ENCODE measurements at places on chromosomes 4 and X.

GRCh38 chrX:152177052-152177451, 38.7 kb upstream of the MAGEA10 start:
- DNase-seq = no peak

DNA sequence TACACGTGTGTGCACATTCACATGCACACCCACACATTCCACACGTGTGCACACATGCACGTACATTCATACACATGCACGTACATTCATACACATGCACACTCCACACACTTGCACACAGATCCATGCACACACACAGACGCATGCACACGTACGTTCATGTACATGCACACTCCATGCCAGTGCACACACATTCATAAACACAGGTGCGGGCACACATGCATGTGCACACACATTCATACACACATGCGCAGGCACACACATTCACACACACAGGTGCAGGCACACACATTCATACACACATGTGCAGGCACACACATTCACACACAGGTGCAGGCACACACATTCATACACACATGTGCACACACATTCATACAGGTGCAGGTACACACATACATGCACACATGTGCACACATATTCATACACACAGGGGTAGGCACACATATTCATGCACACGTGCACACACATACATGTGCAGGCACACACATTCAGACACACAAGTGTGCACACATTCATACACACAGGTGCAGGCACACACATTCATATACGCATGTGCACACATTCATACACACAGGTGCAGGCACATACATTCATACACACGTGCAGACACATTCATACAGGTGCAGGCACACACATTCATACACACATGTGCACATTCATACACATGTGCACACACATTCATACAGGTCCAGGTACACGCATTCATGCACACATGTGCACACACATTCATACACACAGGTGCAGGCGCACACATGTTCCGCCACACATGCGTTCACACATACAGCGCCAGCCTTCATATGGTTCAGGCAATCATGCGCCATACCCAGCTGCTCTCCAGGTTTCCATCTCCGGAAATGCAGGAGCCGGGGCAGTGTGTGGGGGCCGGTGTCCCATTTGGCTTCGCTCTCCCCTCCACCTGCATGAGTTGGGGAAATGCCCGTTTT, 124.8 kb downstream of the HMX1 start:
- DNase-seq = no peak

DNA sequence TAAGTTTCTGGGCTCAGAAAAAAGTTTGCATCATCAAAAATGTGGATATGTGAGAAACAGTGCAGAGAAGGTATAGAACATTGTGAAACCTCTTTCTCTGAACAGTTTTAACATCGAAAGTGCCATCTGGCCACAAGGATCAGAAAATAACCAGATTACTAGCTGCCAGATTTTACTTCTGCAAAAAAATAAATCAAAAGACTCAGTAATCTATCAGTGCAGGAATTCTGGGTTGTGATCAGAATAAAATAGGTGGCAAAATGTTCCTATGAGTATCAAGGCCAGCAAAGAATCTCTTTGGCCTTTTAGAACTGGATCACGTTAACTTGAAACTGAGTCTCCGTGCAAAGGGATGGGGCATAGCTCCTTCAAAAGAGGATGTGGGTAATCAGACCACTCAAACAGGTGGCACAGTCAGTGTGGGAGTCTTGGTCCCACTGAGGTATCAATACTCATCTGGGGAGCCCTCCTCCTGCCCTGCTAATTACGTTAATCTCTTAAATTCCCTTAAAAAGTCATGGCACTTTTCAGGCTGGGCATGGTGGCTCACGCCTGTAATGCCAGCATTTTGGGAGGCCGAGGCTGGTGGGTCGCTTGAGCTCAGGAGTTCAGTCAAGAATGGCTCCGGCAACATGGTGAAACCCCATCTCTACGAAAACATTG, 26.7 kb upstream of the RBM47 start:
- peak; percentile 32 for DNase-seq

- no peak for DNase-seq
These were observed 30.7 kb downstream of the SPARCL1 start for GRCh38 chr4:87498446-87498900.

GRCh38 chrX:136227948-136228838, 23.0 kb downstream of the MAP7D3 start:
- no peak for DNase-seq

- DNase-seq = no peak
These were observed 170.8 kb upstream of the GATB start for GRCh38 chr4:151931563-151931962.

- no peak for DNase-seq
These were observed 45.0 kb downstream of the APBB2 start for GRCh38 chr4:41169256-41169800.

GRCh38 chr4:113444386-113444785, 317.2 kb downstream of the CAMK2D start:
- no peak for DNase-seq

- DNase-seq = no peak
These were observed 65.3 kb upstream of the FAM120C start for GRCh38 chrX:54248309-54248708.

DNA sequence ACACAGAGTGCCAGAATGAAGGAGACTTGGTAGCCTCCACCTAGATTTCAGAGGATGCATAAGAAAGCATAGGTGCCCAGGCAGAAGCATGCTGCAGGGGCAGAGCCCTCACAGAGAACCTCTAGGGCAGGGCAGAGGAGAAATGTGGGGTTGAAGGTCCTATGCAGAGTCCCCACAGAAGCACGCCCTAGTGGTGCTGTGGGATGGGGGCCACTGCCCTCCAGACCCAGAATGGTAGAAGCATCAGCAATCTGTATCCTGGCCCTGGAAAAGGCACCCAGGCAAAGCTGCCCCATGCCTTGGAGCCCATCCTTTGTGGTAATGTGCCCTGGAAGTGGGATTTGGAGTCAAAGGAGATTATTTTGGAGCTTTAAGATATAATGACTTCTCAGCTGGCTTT, 992.9 kb upstream of the PABPC4L start:
- no peak for DNase-seq

DNA sequence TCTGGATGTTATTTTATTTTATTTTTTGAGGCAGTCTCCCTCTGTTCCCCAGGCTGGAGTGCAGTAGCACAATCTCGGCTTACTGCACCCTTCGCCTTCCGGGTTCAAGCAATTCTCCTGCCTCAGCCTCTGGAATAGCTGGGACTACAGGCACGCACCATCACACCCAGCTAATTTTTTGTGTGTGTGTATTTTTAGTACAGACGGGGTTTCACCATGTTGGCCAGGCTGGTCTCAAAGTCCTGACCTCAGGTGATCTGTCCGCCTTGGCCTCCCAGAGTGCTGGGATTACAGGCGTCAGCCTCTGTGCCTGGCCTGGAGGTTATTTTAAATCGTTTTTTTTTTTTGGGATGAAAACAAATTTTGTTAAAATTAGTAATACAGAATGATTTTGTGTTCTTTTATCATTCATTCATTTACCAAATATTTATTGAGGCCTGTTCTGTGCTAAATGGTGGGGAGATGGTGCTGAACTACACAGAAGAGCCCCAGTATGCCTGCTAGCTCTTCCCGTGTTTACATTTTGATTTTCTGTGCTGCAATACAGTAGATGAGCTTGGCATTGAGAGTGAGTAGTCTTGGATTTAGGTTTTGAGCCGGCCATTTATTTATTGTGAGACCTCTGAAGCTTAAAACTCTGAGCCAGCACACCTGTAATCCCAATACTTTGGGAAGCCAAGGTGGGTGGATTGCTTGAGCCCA, 22.7 kb downstream of the ADD1 start:
- DNase-seq = no peak

- no peak for DNase-seq
These were observed 179.3 kb upstream of the TECRL start for GRCh38 chr4:64588507-64588906.

GRCh38 chr4:27094783-27095182, 234.1 kb downstream of the STIM2 start:
- DNase-seq = no peak

DNA sequence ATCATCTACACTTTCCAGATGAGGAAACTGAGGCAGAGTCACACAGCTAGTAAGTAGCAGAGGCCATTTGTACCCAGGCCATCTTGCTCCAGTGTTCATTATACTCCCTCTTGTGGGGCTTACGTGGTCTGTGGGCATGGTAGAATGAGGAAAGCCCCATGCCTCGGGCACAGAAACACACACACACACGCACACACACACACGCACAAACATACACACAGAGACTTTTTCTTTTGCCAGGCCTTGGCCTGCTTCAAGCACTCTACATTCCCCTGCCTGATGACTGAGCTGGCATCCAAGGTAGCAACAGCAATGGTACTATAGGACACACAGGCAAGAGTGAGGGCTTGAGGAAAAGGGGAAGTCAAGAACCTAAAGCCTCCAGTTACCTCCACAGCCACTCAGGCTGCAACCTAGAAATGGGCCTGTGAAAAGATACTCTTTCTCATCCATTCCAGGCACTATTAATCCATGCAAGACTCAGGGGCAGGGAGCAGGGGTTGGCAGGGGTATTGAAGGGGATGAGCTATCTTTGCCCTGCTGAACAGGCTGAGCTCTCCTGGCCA, 43.6 kb downstream of the STARD8 start:
- DNase-seq = no peak

GRCh38 chr4:121555315-121556107, 141.3 kb downstream of the ANXA5 start:
- DNase-seq = no peak

GRCh38 chr4:6923507-6923906, 13.9 kb downstream of the TBC1D14 start:
- DNase-seq = no peak

GRCh38 chr4:110091434-110092140, 106.8 kb downstream of the ELOVL6 start:
- DNase-seq = no peak

GRCh38 chrX:25442499-25442898, 426.7 kb upstream of the ARX start:
- DNase-seq = no peak

DNA sequence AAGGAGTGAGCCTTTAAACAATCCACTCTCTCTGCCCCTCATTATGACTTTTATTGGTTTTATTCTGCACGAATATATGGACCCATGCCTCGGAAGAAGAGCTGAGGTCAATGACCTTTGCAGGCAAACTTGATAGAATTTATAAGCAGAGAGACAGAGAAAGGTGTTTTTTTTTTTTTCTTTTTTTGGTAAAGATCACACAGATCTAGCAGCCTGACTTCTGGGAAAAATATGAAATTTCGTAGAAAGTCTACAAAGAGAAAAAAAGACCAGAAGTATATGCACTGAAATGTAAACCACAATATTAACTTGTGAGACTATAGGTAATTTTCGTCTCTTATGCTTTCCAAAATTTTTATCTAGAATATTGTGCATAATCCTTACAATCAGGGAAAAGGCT, 61.6 kb downstream of the LEF1 start:
- DNase-seq = no peak

- no peak for DNase-seq
These were observed 107.6 kb upstream of the PACRGL start for GRCh38 chr4:20592663-20593062.

DNA sequence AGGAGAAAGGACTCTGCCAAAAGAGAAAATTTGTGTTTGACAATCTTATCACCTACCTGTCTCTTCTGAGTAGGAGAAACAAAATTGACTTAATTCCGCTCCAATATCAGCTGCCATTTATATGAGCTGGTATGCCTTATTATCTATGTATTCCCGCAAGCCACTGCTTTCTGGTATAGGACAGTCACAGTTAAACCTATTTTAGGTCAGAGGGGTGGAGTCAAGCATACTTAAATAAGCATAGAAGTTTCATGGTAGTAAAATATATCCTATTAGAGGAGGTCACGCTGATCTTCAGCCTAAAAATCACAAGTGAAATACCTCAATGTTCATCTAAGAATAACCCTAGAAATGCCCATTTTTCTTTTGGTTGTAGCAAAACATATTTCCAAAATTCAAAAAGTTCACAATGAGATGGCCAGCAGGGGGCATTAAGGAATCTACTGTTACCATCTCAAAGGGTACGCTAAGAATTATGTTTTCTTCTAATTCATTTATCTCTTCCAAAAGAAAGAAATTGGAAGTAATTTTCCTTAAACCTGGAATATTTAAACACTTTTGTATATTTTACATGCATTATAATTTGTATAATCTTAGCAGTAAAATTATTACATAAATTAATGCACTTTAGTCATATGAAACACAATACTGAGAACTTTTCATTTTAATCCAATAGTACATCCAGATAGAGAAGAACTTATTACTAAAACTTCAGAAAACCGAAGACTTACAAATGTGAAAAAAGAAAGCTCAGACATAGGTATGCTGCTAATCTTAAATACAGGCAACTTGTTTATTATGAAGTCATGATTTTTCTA, 10.5 kb downstream of the PPAT start:
- peak; percentile 9 for DNase-seq

GRCh38 chr4:30833206-30833605, 113.0 kb downstream of the PCDH7 start:
- no peak for DNase-seq
